ENCODE measurements at places on chromosomes 7 and 10.

DNA sequence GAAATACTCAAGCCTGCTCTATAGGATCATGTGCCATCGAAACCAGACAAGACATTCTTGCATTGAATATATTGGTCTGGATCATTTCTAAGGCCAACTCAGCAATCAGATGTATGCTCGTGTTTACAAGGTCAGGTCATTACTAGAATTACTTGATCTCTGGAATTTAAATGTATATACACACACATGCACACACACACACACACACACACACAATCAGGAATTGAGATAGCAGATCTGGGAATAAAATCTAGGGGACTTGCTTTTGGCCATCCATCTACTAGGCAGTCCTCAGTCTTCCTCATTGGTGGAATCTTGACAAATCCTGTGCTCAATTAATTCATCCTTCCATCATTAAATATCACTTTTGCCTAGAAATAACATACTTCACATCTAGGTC lies 3.6 kb downstream of the OPTN start:
- DNase-seq, result no peak

DNA sequence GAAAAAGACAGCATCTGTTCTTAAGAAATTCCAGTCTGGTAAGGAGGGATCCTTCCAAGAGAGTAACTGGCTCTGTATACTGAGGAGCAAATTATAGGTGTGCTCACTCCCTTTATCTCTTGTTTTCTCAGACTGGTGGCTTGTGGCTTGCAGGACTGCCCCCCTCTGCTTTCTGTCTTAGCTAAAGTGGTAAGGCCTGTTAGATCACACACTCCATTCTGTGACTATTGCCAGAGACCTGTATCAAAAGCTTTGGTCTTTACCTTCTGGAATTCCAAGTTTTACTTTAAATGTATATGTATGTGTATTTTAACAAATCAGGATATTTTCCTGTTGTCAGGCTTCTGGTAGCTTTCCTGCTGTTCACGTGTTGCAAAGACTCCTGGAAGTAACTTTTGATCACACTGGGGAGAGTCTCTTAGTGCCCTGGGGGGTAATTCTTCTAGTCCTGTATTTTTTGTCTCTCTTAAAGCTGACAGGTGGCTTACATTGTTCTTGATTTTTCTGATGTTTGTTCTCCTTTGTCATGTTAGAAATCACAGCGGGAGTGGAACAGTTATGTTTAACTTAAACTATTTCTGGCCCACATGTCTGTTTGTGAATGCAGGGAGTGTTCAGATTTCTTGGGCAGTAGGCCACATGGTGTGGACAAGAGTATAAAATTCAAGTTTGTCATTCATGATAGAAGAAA lies 99.0 kb downstream of the PLPP4 start:
- no peak for DNase-seq

GRCh38 chr7:28627263-28627653 lies 214.9 kb downstream of the CREB5 start:
- DNase-seq, result no peak

- DNase-seq, result no peak
Observed at GRCh38 chr7:37408291-37409228, 40.1 kb downstream of the ELMO1 start.

DNA sequence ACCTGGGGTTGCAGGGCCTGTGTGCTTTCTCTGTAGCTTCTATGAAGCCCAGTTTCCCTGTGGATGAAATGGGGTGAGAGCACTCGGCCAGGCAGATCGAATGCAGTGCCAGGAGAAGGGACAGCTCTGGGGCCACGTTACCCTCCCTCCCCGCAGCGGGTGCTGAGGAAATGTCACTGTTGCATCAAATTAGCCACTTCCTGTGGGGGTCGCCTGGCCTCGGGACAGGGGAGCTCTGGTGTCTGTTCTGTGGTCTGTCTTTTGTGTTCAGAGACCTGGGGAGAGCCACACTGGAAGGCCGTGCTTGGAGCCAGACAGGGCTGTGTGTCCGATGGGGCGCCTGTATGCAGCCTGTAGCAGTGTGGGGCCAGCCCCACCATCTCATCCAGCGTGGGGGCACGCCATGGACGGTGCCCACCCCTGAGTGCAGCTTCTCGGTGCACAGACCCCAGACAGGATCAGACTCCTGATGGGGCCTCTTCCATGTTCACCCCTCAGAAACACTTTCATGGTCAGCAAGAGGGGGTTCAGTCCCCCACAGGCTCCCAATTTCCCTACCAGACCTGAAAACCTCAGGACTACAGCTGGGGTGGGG lies 13.6 kb downstream of the TTYH3 start:
- DNase-seq, result no peak

DNA sequence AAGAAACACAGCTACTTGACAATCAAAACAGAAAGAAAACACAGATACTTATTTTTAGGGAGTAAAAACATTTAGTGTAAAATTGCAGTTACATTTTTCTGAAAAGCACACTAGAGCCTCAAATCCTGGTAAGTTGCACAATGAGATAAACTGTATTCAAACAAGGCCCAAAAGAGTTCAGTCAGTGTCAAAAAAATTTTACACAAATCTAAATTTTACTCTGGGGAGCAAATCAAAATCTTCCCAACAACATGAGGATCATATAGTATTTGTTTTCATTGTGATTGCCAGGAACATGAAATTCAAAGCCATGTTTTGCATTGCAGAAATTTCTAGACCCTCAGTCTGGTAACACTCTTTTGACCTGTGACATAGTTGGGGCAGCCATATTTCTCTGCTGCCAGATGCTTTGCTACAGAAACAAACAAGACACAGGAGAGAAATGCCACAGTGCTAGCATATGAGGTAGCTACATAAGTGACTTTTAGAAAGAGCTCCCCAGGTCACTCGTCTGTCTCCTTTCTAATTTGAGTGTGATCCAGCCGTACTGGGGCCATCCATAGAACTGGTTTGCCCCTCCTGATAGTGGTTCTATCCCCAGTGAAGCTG lies 49.6 kb downstream of the PDE1C start:
- no peak for DNase-seq

- no peak for DNase-seq
Observed at GRCh38 chr7:107850216-107850615, 40.8 kb upstream of the DLD start.

DNA sequence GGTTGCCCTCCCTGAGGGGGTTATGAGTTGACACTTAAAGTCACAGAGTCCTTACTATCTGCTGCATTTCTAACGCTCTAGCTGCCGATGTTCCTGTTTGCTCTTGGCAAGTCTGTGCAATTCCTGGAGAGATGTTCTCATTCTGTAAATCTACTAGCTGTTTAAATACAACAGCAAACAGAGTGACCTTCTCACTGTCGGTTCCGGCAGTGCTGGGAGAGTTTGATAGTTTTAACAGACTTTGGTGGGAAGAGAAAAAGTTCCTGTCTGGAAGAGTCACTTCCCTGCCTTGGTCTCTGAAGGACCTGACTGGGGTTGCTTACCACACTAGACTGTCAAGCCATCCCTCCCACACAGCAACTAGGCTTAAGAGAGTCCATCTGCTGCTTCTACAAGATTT lies 63.3 kb upstream of the ELMO1 start:
- DNase-seq, result no peak

GRCh38 chr7:22814261-22815208 lies 8.1 kb downstream of the TOMM7 start:
- DNase-seq, result no peak

- DNase-seq, result no peak
Observed at GRCh38 chr10:112815269-112816032, 134.6 kb upstream of the TCF7L2 start.

GRCh38 chr10:86082556-86082955 lies 284.0 kb downstream of the GRID1 start:
- DNase-seq, result no peak

DNA sequence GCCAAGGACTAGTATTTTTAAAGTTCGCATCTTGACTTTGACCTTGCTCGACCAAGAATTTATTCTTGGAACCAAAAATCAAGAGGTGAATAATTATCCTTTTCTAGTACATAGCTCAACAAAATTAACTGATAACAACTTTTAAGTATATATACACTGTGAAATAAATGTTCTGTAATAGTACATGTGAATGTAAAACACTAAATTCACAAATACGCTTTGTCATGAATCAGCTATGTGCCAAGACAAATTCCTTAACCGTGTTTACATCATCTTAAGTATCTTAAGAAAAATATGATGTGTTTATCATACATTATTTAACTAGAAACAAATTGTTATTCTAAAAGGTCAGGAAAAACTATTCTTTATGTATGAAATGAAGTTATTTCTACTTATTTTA lies 83.3 kb downstream of the CUL2 start:
- no peak for DNase-seq

GRCh38 chr7:133679977-133680376 lies 427.1 kb downstream of the EXOC4 start:
- DNase-seq, result no peak

DNA sequence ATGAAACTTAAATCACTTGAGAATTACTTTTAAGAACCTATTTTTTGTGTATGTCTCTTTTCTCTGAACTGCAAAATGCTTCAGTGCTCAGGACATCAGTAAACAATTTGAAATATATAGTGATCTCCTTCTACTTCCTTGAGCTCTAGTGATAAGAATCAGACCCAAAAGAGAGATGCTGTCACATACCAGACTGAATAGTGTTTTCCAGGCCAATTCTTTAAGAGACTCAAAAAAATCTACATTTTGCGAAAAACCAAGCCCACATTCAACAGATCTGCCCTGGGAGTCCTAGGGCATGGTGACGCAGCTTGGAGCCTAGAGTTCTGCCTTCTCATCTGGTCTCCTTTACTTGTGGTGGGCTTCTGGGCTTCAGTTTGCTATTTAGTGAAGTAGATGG lies 72.1 kb upstream of the SLC13A1 start:
- no peak for DNase-seq

GRCh38 chr7:30925913-30926312 lies 14.3 kb downstream of the AQP1 start:
- no peak for DNase-seq

DNA sequence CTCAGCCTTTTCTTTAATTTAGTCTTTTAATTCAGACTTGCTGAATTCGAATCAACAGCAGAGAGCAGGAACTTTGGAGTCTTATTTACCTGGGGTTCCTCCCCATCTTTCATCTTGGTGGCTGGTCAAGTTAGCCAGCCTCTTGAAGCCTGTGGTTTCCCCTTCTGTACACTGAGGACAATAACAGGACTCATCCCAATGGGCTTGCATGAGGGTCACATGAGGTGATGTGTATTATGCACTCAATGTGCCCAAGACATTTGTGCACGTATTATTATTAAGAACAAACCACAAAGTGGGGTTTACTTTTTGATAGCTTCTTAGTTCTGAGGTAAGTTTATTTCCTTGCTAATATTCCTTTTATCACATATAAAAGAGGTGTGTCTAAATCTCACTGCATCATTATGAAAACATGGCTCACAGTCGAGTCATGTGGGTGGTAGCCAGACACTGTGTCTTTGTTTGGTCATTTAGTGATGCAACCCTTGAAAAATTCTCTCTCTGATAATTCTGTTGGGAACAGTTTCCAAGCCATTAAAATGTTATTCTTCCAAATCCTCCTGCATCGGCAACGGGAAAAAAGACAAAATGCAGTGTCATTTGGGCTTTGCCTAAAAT lies 86.5 kb upstream of the GRB10 start:
- DNase-seq, result no peak

- DNase-seq, result no peak
Observed at GRCh38 chr7:47719675-47720074, 137.8 kb upstream of the TNS3 start.

DNA sequence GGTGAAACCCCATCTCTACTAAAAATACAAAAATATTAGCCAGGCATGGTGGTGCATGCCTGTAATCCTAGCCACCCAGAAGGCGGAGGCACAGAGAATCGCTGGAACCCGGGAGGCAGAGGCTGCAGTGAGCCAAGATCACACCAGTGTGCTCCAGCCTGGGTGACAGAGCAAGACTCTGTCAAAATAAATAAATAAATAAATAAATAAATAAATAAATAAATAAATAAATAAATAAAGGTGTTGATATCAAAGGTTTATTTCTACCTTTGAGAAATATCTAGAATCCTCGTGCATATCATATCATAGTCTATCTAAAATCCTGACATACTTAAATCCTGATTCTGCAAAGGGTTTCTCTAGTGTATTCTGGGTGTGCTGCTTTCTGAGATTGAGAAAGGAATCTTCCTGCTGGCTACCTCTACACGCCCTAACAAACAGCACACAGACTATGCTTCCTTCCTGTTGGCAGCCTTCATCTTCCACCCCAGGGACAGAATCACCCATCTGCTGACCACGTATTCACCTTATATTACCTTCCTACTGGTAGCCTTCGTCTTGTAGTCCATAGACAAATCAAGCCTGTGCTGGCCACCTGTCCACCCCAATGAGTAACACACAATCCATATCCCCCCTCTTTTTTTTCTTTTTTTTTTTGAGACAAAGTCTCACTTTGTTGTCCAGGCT lies 8.7 kb downstream of the ABLIM1 start:
- DNase-seq, result no peak

DNA sequence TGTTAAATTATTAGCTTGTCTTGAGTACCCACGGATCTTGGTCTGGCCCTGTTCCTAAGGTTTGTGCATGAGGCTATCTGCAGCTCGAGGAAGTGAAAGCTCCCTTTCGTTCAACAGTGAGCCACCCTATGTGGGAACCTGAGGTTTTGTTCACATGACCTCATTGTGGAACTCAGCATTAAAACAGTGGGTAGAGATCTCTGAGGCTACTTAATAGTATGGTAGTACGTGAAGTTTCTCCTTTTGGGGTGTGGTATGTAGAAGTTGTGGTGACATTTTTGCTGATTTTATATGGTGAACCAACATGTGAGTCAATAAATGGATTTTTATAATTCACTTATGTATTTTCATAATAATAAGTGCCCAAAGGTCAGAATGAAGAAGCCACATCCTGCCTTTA lies 252.7 kb upstream of the FERD3L start:
- no peak for DNase-seq

- no peak for DNase-seq
Observed at GRCh38 chr10:78594559-78595268, 474.1 kb upstream of the ZMIZ1 start.

DNA sequence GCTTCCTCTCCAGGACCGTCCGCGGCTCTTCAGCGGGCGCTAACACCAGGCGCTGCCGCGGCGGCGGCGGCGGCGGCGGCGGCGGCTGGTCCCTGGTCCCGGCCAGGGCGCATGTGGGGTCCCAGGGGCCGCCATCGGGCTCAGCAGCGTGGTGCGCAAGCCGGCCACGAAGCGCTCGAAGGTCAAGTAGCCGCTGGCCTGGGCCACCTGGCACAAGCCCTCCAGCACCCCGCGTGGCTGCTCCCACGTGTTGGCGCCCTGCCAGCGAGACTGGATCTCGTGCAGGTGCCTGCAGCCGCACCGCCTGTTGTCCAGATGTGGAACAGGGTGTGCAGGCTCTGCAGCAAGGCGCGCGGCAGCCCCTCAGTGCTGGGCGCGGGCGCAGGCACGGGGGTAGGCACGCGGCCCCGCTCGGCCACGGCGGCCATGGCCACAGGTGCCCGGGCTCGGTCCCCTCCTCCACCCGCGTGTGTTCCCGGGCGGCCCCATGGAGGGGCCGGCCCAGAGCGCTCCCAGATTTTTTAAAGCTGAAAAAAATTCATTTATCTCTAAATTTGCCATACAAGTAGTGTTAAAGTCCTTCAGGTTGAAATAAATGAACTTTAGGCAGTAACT lies 884.2 kb upstream of the ZNF722 start:
- DNase-seq, result no peak

- DNase-seq, result no peak
Observed at GRCh38 chr10:24645784-24646183, 77.9 kb downstream of the ARHGAP21 start.

Measured in stimulated activated CD8-positive, alpha-beta memory T cell treated with anti-CD3 and anti-CD28 coated beads, Interleukin-7, amount 100 ng/mL, for 1 hour (primary cell).